Activated T-cell treated with anti-CD3 and anti-CD28 coated beads, Interleukin-2, amount 50 U/mL, for 4 hours (primary cell): ENCODE measurements at places on chromosomes 16 and 17. TPM values are rescaled to one million over a fixed set of nuclear protein-coding genes. Genes with fewer than 3 reads are reported as not detected.

The AHSP gene
- not detected for total RNA-seq

DNA sequence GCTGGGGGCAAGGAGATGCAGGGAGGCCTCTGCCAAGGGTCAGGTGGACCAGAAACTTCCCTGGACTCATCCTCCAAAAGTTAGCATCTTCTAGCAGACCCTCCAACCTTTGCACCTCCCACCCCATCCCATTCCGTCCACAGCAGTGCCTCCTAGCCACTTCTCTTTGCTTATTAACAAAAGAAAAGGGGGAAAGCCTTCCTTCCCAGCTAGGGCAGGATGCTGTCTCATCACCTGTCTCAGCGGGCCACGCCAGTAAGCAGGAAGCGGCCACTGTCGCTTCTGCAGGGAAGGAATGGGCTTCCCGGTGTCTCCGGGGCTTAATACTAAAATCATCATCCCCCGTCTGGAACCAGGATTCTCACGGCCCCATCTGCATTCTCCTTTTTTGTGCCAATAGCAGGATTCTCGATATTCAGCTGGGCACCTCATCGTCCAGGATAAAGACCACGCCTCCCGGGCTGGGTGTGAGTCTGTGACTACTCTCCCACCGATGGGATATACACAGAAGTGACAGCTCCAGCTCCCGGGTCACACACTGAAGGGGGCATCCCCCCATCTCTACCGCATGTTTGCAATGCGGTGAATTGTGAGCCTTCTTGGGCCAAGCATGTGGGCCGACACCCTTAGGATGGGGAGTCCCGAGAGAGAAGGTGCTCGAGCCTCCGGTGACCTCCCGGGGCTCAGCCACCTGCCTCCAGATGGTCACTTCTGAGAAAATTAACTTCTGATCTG is 15.5 kb upstream of the RBFOX3 start:
- peak; percentile 1 for DNase-seq

GRCh38 chr17:66509926-66510325 is 207.5 kb downstream of the PRKCA start:
- DNase-seq: no peak

DNA sequence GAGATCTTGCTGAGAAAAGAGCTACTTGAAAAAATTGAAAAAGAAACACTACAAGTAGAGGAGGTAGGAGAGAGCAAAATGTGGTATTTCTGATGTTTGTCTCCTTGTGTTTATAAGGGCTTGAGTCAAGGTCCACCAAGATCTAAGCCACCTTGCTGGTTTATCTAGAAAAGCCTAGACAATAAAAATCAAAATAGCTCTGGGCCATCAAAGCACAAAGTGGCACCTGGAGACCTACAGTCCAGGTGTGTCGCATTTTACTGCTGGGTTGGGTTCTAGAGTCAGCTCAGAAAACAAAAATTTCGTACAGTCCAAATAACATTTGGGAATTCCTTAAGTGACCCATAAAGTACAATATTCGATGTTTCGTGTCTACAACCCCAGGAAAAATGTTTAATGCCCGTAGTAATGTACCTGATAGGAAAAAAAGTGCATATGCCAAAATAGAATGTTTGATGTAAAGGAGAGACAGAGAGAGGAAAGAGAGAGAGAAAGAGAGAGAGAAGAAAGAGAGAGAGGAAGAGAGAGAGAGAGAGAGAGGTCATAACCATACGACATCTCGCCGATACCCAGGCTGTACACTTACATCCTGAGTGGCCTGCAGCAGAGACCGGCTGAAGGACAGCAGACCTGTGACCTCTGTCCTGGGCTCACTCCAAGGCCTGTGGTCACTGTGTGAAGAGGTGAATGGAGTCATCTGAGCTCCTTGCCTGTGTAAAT is 27.1 kb downstream of the PRSS54 start:
- DNase-seq: no peak

DNA sequence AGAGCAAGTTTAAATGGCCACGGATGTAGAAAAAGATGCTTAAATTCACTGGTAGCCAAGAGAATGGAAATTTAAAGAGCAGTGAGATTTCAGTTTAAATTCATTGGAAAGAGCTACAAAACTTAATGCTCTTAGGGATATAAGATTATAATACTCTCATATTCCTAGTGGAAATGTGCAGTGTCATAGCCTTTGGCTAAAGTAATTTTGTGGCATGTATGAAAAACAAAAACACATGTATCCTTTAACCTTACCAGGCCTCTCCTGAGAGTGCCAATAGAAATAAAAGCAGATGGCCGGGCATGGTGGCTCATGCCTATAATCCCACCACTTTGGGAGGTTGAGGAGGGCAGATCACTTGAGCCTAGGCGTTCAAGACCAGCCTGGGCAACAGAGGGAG is 289.2 kb downstream of the PHKB start:
- DNase-seq: no peak

GRCh38 chr16:75195811-75196790 is 10.9 kb downstream of the CTRB2 start:
- no peak for DNase-seq

The LRRC37A gene
- 0.29 TPM for total RNA-seq

DNA sequence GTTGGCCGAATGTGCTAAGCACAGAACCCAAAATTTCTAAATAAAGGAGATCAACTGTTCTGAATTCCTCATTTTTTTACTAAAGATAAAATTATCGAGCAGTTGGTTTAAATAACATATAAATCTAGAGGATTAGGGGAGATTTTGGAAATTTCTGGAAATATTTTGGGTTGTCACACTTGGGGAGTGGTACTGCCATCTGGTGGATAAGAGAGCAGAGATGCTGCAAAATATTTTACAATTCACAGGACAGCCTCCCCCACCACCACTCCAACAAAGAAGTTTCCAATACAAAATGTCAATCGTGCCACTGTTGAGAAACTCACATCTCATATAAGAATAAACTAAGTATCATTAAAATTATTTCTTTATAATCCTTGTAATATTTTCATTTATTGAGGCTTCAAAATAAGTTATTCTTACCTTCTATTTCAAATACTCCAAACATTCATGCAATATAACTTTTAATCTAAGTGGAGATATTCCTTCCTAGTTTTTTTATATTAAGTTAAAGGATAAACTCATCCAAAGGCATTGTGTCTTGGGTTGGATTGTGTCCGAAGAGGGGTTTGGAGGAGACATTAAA is 17.0 kb upstream of the ABCA8 start:
- no peak for DNase-seq

DNA sequence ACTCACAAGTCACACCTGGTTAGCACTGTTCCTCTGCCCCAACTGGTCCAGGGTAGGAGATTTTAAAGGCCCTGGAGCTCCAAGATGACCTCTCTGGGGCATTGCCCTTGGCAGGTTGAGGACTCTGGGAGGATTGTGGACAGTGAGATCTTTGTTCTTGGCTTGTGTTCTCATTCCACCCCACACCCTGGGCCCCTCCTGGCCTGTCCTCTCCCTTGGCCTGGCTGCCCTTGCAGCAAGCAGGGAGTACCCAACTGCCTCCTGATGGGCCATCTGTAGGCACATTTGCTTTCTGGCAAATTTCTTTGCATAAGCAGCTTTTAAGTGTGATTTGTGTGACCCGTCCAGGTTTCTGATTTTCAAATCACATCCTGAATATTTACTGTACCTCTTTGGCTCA is 239.6 kb downstream of the UTP18 start:
- DNase-seq: no peak

DNA sequence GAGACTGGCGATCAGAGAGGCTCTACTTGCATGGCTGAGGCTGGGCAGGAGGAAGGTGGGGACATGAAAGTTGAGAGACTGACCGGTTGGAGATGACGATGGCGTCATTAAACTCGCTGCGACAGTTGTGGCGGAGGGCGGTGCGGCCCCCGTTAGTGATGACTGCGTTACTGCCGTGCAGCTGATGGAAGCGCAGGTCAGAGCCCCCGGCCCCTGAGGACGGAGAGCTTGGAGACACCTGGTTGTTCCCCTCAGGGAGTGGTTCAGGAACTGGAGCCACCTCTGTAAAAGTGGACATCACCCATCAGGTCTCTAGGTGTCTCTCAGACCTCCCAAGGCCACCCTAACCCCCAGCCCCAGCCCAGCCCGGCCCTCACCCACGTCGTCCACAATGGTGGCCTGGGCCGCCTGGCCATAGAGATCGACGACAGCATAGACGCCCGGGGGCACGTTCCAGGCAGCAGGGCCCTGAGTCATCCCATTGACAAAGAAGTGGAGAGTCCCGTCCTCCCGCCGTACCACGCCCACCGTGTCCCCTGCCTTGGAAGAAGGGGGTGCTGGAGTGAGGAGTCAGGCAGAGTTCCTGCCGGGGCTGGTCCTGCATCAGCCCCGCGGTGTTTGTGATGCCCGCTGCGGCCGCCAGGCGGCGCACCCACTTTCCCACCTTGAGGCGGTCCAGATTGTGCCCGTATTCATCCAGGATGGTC is 5.3 kb downstream of the NEURL4 start:
- DNase-seq: peak; percentile 67

- DNase-seq: no peak
Measured at GRCh38 chr16:56373003-56373402, 52.3 kb downstream of the AMFR start.

DNA sequence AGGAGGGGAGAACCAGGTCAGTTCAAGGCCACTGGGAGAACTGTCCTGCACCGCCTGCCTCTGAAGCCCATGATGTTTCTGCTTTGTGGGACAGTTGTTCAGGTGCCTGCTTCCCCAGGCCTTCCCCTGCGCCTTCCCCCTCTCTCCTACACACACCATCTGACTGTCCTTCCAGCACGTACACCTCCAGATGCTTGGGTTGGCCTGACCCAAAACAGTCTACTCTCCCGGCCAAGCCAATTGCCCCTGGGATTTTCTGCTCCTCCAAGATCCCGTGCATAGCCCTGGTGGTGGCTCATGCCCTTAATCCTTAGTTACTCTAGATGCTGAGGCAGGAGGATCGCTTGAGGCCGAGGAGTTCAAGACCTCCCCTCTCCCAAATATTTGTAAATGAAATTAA is 684 bp upstream of the RSAD1 start:
- no peak for DNase-seq

- DNase-seq: peak; percentile 39
Measured at GRCh38 chr17:41547921-41548843, 20.1 kb upstream of the KRT19 start.

The RPL19 gene
- 3,060 TPM for total RNA-seq

DNA sequence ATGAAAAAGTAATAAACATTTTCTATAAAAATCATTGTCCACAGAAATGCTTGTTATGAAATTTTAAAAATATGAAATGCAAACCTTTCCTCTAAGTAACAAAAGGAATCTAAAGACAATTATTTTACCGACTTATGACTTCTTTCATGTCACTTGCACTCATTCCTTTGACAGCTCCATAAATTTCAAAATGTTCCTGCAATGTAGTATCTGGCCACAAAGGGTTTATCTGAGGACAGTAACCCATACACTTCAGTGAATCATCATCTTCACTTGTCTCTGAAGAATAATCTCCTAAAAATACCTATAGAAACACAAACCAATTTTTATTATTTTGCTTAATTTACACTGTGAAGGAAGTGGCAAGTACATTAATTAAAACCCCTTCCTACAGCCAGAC is 25.6 kb upstream of the ABCA10 start:
- no peak for DNase-seq

The SLC22A31 gene
- total RNA-seq: 0.56 TPM

DNA sequence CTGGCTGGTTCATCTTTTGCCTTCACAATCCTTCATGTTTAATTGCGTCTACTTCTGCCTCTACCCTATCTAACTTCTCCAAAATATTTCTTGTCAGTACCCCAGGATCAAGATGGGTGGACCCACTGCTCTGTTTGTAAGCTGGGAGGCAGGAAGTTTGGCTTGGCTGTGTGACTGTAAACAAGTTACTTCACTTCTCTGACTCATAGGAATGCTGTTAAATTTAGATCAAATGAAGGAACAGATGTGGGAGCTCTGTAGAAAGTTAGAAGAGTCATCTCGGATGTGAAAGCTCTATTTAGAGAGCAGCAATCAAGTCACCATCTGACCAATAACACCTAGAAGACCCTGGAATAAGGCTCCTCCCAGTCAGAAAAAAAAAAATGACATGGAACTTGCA is 55.2 kb upstream of the MRTFB start:
- DNase-seq: no peak

The CLDN9 gene
- total RNA-seq: not detected

DNA sequence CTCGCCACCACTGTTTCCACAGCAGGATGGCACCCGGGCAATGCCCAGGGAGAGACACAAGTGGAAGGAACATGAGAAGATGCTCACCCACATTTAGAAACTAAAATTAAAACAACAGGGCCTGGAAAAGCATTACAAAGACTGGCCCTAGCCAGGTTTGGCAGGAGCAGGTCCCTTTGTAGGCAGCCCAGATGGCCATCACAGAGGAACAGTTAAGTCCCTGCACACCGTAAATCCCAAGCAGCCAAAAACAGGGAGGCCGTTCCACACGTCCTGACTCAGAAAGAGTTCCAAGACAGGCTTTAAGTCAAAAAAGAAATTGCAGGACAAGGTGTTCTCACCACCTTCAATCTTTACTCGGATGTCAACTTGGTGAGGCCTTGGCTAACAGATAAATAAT is 127.1 kb downstream of the DYNLRB2 start:
- no peak for DNase-seq

DNA sequence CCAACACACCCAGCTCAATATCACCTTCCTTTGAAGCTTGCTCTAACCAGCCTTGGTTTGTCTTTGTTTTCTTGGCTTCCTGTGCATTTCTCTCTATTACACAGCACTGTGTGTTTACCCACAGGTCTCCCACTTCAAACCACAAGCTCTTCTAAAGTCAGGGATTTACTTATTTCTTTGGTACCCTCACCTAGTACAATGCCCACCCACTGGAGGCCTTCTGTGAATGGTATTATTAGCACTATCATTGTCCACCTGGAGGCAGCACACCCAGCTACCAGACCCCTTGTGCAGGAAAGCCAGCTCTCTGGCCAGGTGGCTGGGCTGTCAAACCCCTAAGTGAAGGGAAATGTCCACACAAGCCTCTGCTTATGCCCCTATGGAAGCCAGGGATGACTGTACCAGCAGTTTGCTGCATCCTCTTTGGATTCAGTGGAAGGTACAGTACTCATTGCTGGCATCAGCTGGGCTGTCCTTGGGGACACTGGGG is 9.4 kb upstream of the TOP2A start:
- DNase-seq: no peak

The CACNG5 gene
- not detected for total RNA-seq

DNA sequence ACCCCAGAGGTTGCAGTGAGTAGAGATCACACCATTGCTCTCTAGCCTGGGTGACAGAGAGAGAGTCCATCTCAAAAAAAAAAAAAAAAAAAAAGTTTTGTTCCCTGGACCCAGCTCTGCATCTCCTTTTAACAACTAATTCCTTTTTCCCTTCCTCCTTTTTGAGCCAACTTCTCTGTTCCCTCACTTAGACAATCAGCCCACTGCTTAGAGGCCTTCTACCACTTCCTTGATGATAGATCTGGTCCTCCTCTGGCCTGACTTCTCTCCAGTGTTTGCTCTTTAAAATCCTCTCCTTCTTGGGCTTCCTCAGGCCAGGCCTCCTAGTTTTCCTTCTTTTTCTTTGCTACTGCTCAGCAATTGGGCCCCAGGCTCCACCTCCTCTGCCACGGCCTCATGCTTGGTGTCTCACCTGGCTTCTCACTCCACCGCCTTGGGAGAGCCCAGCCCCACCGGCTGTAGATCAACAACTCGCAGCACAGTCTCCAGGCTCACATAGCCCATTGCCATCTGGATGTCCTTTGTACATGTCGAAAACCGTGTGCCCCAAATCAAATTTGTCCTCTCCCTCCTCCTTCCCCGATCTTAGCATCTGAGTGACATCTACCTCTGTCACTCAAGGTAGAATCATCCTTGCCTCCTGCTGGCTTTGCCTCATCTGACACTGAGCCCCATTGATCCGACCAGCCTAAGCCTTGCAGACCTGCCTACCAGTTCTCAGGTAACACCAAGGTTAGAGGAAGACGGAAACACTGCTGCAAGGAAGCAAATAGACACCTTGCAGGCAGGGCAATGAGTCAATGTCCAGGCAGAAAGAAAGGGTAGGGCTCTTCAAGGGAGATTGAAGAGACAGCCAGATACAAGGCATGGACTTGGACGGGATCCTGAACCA is 17.4 kb downstream of the ARHGAP27 start:
- no peak for DNase-seq
